ENCODE measurements at places on chromosomes 4 and X.
A peak's percentile ranks its signal among the peaks of the same experiment; 100 is the strongest.

- no peak for DNase-seq
These were observed 505.1 kb downstream of the PPARGC1A start for GRCh38 chr4:23384741-23385140.

DNA sequence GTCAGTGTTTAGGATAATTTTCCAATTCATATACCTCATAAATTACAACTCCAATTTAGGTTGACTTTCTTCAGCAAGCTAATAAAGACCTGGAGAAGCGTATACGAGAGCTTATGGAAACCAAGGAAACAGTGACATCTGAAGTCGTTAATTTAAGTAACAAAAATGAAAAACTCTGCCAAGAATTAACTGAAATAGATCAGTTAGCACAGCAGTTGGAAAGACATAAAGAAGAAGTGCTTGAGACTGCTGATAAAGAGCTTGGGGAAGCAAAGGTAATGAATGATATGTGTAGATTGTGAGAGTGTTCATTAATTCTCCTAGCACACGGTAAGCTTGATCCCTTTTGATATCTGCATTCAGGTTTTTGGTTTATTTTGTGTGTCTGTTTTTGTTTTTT is 16.8 kb downstream of the CEP135 start:
- DNase-seq, result no peak

DNA sequence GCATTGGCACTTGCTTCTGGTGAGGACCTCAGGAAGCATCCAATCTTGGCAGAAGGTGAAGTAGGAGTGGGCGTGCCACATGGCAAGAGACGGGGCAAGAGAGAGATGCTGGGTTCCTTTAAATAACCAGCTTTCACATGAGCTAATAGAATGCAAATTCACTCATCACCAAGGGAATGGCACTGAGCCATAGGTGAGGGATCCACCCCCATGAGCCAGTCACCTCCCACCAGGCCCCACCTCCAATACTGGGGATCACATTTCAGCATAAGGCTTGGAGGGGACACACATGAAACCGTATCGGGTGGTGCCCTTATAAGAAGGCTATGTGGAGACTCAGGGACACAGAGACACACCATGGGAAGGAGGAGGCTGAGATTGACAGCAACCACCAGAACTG is 140.0 kb upstream of the MSX1 start:
- no peak for DNase-seq

DNA sequence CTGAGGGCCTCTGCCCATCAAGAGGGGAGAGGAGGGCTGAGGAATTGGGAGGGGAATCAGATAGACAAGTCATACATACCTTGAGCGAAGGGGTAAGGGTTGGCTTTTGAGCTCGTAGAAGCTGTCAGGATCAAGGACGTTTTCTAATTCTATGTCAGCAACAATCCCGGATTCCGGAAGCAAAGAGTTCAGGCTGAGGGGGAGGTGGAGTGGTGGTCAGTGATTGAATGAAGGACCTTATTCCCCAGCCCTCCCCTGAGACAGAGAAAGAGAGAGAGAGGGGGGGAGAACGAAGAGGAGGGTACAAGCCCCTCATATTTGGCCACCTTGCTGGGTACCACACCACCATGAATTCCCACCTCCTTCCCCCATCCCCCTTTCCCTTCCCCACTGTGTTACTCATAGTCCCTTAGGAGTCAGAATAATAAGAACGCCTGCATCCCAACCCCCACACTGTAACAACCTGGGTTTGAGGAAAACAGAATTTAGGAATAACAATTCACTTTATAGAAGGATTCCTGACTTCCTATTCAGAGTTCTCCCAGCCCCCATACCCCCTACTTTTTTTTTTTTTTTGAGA is 2.7 kb downstream of the TFE3 start:
- DNase-seq, result no peak

DNA sequence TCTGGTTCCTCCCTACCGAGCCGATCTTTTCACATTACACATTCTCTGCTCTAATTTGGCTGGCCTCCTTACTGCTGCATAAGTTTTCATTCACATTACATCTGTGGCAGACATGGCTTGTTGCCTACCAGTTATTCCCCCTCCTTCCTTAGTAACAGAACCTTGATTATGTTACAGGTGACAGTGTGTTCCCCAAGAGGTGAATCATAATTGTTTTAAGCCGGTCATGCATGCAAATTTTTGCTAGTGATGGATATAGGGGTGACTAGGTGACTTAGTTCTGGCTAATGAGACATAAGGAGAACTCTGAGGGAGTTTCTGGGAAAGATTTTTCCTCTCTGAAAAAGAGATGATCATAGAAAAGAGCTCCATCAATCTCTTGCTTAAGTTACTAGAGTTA is 8.4 kb upstream of the LAMP2 start:
- no peak for DNase-seq

GRCh38 chr4:174549721-174550120 is 27.4 kb upstream of the HPGD start:
- no peak for DNase-seq

DNA sequence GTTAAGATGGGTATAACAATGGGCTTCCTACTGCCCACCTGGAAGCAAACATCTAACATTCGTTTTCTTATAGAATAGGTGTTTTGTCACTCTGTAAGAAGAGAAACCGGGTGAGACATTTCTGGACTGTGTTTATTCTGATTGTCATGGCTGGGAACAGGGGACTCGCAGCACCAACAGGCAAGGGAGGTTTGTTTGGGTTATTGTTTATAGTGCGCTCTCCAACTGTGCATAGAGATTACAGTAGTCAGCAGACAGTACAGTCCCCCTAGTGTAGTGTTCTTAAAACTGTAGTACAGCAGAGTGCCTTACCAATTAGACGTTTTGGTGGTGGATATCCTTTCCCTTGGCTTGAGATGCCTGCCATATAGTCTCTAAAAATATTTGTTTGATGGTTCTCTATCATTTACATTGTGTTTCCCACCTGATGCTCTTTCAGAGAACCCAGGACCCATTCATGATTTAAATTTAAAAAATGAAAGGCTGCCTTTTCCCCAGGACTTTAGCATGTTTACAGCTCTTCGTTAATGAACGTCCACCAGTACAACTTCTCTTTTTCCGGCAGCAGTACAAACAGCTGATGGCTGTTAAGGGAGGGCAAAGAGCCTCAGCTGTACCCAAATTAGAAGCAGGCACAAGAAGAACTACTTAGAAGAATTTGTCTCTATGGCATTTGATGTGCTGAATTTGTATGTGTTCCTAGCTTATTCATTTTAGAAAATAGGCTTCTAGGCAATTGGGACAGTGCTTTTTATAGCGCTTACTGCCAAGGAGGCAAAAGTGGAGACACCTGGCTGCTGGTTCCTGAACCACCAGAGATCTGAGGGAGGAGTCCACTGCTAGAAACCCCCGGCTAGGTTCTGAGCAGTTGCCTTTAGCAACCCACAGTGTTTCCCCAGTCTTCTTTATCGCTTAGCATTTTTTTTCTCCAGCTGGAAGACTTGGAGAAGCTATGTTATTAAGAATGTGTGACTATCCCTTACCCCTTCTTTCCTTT is 1.0 kb upstream of the RNF150 start:
- DNase-seq, result no peak

- no peak for DNase-seq
These were observed 1.0 kb upstream of the EDA start for GRCh38 chrX:69614886-69615285.

DNA sequence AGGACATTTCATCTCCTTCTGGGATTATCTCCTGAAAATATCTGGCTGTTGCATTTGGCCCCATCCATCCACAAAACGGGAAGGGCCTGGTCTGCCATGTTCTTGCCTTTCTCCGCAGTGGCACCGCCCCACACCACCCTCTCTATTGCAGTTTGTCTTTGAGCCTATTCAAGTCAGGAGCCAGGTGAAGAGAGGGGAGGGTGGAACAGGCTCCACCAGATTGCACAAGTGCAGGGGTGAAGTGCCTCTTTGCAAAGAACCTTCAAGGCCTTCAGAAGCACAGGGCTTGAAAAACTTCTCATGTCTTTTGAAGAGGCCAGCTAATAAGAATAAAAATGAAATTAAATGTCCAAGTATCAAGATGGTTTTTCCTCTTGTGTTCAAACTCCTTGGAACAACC is 28.7 kb downstream of the RS1 start:
- DNase-seq, result no peak

DNA sequence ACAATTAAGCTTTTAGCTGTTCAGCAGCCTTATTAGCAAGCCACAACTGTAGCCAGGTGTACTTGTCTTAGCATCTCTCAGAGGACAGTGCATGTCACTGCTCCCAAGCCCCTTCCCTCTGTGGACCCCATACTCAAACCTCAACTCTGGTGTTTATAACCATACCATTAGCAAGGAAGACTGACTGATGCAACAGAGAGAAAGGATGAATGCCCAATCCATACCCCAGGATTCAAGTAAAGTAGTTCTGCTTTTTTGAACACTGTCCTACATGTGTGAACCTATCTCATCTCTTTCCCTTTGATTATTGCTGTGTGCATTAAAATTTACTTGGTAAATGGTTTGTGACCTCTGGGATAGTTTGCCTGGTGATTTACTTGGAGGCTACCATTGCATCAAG is 22.8 kb upstream of the CYBB start:
- DNase-seq, result no peak

GRCh38 chrX:132740316-132741123 is 217.9 kb downstream of the HS6ST2 start:
- DNase-seq, result no peak

DNA sequence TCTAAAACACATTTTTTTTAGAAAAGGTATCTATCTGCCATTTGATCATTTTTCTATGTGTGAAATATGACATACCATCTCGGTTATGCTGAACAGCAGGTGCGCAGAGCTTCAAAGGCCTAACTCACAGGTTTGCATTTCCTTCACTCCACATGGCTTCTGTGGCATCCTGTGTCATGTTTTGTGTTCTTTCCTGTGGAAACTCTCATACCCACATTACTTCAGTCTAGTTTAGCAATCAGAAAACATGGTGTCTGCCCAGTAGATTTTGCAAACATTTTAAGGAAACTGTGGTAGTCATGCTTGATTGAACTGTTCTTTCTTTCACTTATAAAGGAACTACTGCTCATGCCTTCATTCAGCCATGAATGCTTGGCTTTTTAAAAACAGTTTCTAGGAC is 11.3 kb upstream of the ARAP2 start:
- DNase-seq, result peak; percentile 82

- DNase-seq, result no peak
These were observed 679.1 kb upstream of the CPEB2 start for GRCh38 chr4:14323191-14323590.

DNA sequence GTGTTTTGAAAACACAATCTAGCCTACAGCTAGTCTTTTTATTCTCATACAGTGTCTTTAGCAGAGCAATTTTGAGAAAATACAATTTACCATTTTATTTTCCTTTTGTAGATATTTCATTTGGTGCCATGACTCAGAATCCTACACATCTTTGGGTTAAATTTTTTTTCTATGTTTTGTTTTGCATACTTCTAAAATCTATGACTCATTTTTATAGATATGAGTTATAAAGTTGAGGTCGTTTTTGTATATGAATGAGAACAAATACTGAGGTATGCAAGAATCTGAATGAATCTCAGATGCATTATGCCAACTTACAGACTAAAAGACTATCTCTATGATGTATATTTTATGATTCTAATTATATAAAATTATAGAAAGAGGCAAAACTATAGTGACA is 206.5 kb upstream of the ANXA10 start:
- DNase-seq, result no peak

GRCh38 chr4:6601661-6602250 is 26.8 kb downstream of the MAN2B2 start:
- DNase-seq, result no peak
